HT-29 (cell line): ENCODE measurements at places on chromosomes 16 and 17. TPM values are rescaled to one million over a fixed set of nuclear protein-coding genes. Genes with fewer than 3 reads are reported as not detected.
A peak's percentile ranks its signal among the peaks of the same experiment; 100 is the strongest.

- peak; percentile 84 for DNase-seq
Measured at GRCh38 chr16:11257131-11257938, 1.3 kb upstream of the SOCS1 start.

VAT1L gene
- total RNA-seq: 0.05 TPM in 1 of 2 replicates, not detected in the other

- no peak for DNase-seq
Measured at GRCh38 chr16:57721356-57722209, 14.0 kb upstream of the KATNB1 start.

CNGB1 gene
- total RNA-seq: not detected in 2 replicates

DNA sequence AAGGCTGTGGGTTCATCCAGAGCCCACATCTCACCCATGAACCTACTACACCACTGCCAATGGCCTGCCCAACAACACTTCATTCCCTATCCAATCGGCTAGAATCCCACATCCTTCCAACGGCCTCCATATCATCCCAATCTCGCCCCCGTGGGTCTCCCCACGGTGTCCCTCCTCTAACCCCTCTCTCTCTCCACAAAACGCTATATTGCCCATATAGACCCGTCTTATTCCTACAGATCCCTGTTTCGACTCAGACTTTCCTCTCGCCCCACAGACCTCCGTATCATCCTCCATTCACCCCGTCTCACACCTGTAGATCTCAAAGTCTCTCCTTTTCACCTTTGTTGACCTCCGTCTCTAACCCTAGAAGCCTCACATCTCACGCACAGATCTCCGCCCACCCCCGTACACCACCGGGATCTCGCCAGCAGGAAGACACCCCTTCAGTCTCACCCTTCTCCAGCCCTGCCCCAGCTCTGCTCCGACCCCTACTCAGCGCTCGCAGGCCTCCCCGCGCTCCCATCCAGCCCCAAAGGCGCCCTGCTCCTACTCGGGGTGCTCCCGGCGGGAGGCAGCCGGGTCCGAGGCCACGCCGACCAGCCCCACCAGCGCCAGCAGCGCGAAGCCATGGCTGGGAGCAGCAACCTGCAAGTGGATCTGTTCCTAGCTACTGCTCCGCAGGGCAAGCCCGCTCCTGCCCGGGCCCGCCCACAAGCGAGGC lies at the start of gene FDXR:
Gene FDXR, minus strand, starts transcription at position 682 of the 724 bp plus-strand sequence. Its CDS starts 50 bp downstream, at position 632.
- DNase-seq: no peak

DNA sequence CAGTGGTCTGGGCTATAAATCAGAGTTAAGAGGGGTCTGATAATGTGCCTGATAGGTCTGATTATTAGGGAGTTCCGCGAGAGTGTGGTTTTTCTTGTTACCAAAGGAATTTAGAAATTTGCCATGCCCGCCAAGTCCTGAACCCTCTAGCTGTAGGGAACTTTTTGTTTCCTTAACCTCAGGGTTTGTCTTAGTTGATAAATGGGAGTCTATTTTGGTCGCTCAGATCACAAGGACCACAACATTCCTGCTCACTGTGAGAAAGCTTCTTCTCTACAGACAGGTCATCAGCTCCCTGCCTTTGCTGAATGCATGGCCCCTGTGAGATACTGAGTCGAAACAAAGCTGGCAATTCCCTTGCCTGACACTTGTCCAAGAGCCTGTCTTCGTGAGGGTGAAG lies 497.8 kb downstream of the HS3ST4 start:
- DNase-seq: no peak

GRCh38 chr17:48148854-48149786 lies 41.6 kb downstream of the SNX11 start:
- DNase-seq: no peak

GRCh38 chr16:4477966-4478365 lies 1.8 kb downstream of the HMOX2 start:
- DNase-seq: peak; percentile 35

DNA sequence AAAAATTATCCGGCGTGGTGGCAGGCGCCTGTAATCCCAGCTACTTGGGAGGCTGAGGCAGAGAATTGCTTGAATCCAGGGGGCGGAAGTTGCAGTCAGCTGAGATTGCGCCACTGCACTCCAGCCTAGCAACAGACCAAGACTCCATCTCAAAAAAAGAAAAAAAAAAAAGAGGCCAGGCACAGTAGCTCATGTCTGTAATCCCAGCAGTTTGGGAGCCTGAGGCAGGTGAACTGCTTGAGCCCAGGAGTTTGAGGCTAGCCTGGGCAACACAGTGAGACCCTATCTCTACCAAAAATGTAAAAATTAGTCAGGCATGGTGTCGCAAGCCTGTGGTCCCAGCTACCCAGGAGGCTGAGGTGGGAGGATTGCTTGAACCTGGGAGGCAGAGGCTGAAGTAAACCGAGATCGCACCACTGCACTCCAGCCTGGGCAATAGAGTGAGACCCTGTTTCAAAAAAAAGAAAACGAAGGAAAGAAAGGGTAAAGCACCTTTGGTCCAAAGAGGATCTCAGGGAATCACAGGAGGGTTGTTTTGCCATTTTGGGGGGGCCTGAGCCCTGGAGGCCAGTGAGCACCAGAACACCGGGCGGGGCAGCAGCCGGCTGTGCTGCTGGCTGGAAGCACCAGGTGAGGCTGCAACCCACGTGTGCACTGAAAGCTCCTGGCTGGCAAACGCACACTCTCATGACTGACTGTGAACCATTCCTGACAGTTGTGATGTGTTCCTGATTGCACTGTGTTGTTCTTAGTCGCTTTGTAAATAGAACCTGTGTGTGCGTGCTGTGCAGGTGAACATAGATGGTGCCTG lies 18.4 kb downstream of the HS3ST6 start:
- peak; percentile 54 for DNase-seq

- DNase-seq: no peak
Measured at GRCh38 chr17:80101946-80102663, 724 bp downstream of the GAA start.

DNA sequence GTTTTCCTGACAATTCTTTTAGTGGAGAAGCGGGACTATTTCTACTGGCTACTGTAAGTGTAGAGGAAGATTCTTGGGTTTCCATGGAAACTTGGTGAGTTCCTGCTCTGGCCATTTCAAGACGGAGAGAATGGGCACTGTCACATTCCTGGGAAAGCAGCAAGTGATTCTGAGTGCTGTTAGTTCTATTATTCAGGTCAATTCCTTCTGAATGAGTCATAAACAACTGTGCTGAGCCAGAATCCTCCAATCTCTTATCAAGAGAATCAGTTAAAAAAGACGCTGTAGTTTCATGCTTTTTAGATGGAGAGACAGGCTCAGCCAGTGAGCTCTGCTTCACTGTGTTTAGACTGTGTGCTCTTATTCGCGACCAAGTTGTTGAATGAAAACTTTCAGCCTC lies 19.6 kb downstream of the AKAP10 start:
- peak; percentile 18 for DNase-seq
